ENCODE measurements at places on chromosomes 11 and 22.

DNA sequence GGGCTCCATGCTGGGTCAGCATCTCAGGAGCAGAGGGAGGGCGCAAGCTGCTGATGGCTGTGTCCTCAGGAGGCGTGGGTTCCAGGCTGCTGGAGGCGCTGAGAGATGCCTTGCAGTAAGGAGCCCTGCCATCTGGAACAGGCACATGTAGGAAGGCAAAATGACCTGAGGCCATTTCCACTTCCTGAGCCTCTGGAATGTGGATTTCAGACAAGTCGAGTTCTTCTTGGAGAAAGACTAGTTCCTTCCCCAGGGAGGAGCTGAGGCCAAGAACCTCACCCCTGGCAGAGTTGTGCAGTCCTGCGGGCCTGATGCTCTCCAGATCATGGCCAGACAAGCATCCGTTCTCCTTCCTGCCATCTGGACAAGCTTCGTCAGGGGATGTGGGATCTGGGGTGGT, 19.3 kb downstream of the HPS4 start:
- DNase-seq: no peak

- no peak for DNase-seq
Measured at GRCh38 chr11:73968356-73968966, 14.2 kb downstream of the UCP2 start.

DNA sequence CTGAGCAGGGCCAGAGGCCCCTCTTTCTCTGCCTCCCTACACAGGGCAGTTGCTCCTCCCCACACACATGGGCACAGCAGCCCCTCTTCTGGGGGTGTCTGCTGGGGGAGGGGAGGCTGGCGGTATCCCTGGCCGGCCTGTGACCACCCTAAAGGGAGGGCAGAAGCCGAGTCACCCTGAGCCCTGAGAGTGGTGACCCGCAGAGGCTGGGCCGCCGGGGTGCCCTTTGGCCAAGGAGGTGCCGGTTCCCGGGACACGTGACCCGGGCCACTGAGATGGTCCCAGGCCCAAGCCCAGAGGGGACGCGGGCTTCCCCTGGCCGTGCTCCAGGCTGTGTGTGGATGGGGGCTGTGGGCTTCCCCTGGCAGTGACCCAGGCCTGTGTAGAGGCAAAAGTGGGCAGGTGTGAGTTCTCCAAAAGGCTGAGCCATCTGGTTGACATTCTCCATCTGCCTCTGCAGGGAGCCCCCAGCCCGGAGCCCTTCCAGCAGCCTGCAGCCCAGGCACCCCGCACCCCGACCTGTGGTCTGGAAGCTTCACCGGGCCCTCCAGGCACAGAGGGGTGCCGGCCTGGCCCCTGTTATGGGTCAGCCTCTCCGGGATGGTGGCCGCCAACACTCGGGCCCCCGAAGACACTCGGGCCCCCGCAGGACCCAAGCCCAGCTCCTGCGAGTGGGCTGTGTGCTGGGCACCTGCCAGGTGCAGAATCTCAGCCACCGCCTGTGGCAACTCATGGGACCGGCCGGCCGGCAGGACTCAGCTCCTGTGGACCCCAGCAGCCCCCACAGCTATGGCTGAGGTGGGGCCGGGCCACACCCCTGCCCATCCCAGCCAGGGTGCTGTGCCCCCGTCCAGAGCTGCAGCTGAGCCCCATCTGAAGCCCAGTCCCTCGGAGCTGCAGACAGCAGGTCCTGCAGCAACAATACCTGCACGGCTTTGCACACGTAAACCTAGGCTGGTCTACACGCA, 1.0 kb downstream of the ADM2 start:
- DNase-seq: no peak

DNA sequence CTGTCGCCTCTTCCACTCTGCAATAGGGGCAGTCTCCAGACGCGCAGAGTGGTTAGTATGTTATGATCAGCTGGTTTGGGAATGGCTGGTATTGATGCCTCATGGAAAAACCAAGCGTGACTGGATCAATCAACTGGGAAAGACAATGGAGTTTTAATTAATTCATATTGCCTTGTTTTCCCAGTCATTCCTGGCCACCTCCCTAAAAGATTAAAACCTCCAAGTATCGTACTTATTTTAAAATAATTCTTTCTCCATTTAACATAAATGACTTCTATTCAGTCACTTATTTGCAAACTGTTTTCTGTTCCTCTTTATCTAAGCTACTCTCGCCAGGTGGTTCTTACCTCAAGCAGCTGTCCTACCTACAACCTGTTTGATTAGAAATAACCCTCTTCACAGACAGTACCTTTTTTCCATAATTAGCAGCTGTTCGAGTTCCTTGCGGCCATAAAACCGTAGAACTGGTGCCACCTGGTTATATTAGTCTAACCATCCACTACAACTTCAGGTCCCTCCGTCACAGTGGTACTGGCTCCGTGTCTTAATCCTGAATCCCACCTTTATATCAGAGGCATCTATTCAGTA, 898 bp downstream of the ZNF215 start:
- no peak for DNase-seq

GRCh38 chr22:17787241-17787640, 13.0 kb upstream of the BID start:
- DNase-seq: no peak

GRCh38 chr11:11291041-11292015, 61.7 kb downstream of the CSNK2A3 start:
- no peak for DNase-seq

DNA sequence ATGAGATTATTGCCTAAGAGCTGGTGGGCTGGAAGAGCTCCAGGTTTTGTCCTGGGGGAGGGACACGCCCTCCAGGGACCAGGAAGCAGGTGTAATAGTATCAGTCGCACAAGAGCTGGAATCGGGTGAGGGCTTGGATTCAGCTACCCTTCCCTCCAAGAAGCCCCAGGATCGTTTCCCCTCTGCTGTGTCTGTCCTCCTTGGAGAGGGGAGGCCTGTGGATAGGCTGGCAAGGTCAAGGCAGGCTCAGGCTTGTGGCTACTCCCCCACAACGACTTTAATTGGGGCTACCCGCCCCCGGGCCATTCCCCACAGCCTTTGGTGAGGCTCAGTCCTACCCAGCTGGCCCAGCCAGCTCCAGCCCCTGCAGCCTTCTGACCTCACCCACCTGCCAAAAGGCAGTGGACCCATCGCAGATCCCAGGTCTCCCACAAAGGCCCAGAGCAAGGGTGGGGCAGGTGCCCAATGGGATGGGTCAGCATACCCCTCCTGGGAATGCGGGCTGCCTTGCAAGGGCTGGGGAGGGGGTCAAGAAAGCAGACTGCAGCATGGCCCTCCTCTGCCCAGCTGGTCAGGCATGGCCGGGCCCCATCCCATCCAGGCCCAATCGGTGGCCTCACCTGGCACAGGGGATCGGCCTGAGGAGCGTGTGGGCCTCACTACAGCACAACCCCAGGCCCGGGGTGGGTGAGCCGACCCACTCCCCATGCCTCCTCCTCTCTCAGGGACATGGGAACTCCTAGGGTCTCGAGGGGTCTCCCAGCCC, 1.0 kb downstream of the CTSD start:
- no peak for DNase-seq

DNA sequence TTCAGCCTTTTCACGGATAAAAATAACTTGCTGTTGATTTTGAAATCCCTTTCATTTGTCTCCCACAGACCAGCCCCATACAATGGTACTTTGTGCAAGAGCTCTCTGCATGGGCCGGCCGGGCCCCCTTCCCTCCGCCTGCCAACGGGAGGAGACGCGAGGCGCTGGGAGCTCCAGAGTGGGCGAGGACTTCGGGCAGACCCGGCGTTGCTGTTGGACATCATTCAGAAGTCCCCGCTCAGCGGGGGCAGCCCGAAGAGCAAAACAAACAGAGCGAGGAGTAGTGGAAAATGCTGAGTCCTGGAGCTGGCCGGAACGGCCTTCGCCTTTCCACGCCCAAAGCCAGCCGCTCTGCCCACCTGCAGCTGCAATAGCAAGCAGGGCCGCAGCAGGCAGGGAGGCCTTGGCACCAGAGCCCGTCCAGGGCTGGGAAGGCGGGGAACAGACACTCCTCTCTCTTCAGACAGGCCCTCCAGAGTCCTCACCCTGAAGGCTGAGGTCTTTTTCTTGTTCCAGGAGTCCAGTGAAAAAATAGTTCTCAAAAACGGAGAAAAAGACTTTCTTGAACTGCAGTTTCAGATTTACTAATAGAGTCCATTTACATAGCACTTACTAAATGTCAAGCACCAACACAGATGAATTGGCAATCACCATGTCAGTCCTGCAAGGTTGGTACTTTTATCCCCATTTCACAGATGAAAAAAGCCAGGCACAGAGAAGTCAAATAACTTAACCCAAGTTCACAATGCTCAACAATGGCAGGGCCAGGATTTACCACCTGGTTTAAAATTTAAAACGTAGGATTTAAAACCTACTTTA, 135.5 kb downstream of the ETS1 start:
- DNase-seq: no peak

DNA sequence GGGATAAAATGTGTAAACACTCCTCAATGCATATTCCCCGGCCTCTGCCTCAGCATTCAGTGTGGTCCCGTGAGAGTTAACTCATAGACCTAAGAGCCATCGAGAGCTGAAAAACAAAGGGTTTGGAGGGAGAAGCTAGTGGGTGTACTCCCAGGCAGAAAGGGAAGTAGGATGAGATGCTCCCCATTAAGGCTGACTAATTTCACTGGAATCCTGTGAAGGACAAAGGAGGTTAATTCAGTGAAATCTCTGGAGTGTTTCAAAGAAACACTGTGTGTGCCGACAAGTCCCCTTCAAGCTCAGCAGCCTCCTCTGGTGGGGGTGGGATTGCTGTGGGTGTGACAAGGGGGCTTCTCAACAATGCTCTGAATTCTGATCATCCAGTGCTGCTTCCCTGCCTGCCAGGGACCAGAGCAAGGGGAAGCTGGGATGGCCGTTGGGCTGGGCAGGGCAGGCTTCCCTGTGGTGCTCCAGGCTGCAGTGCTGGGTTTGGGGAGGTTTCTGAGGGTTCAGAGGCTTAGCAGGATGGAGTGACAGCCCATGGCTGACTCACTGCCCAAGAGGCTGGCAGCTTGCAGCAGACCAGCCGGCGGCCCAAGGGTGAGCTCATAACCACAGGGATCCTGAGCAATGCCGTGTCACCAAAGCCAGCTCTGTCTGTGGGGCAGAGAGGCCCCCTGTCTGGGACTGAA, 61.4 kb upstream of the BMAL1 start:
- no peak for DNase-seq

GRCh38 chr22:18091916-18092526, 14.2 kb downstream of the PEX26 start:
- no peak for DNase-seq

GRCh38 chr11:72375241-72375960, 58.9 kb downstream of the CLPB start:
- no peak for DNase-seq

DNA sequence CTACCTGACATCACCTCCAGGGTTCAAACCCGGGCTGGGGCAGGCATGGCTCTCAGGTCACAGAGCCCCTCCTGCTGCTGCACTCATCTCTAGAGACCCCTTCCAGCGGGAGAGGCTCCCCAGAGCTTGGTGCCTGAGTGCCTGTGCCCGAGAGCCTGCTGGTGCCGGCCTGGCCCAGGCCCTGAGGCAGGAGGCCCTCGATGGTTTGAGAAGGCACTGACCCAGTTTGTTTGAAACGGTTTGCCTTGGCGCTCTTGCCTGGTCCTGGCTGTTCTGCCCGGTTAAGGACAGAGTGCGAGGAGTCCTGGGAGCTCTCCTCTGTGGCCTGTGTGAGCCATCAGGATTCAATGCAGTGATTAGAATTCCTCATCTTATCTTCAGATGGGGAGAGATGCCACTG, 88.9 kb downstream of the TBC1D22A start:
- DNase-seq: no peak

GRCh38 chr22:45777046-45777851, 105.6 kb downstream of the ATXN10 start:
- no peak for DNase-seq

DNA sequence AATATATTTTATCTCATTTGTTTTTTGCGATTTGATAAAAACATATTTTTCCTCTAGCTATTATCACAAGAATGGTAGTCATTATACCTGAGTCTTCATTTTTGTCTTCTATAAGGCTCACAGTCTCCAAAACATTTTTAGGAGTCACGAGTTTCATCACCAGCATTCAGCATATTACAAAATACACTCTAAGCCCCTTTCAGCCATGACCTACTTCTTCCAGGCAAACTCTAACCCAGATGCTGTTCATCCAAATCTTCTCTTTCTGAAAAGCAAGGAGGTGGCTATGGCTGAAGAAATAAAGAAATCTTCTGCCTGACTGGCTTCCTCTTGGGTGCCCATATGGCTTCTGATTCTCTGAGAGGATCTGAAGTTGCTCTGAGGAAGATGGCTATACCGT, 35.7 kb upstream of the USP47 start:
- DNase-seq: no peak

GRCh38 chr11:19953336-19953735, 206.9 kb downstream of the DBX1 start:
- no peak for DNase-seq

DNA sequence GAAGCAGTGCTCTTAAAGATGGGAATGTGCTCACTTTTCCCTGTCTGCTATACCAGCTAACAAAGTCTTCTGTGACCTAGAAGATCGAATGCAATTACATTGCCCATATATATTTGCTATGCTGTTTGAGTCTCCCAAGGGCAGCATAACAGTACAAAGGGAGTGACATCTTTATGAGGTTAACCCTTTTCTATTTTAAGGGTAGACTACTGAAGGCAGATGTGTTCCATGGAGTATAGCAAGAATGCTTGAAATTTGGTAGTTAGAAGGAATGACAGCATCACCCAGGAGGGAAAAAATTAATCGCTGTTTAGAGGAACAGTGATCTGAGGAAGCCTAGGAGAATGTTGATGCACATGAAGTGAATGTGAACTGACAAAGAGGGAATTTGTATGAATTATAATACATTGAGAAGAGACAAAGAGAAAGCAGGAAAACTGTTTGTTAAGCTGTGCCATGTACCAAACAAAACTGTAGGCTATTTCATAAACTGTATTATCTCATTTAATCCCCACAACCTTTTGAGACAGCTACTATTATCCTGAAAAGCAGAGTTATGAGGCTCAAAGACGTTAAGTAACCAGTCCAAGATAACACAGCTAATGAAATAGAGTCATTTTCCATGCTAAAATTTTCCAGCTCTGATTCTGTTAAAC, 13.0 kb downstream of the MAML2 start:
- DNase-seq: no peak

GRCh38 chr11:15150507-15150906, 35.8 kb downstream of the INSC start:
- DNase-seq: no peak

DNA sequence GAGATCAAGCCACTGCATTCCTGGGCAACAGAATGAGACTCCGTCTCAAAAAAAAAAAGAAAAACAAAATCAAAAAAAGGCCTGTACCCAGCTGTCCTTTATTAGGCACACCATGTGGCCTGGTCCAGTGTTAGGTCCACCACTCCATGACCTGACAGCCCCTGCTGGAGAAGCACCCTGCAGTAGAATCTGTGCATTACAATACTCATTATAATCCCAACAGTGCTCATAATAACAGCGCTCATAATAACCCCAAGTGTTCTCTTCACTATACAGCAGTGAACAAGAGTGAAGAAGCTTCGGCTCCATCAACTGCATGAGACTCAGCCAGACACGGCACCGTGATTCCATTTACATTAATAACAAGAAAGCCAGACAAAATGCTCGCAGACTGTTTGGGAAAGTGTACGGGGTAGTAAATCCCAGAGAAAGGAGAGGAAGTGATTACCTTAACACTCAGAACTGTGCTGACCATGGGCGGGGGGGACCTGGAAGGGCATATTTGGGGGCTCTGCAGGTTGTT, 8.9 kb upstream of the EHD1 start:
- DNase-seq: no peak
